Aorta (tissue), 5 donors: ENCODE measurements at places on chromosomes 3 and 15.

DNA sequence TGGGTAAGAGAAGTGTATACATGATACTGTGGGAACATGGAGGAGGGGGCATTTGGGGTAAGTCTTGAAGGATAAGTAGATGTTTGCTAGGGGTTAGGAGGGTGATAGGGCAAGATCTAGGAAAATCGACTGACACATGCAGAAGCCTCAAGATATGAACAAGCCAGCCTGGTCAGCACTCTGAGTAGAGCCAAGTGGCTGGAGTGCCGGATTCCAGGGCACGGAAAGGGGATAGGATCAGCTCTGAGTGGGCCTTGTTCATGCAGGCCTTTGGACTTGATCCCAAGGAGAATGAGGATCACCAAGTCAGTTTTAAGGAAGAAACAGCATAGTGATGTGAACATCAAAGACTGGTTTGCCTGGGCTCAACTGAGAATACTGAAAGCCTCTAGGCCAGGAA is 24.3 kb upstream of the MANF start:
- no peak for DNase-seq

GRCh38 chr3:98095882-98096281 is 8.9 kb downstream of the OR5AC2 start:
- DNase-seq: no peak

DNA sequence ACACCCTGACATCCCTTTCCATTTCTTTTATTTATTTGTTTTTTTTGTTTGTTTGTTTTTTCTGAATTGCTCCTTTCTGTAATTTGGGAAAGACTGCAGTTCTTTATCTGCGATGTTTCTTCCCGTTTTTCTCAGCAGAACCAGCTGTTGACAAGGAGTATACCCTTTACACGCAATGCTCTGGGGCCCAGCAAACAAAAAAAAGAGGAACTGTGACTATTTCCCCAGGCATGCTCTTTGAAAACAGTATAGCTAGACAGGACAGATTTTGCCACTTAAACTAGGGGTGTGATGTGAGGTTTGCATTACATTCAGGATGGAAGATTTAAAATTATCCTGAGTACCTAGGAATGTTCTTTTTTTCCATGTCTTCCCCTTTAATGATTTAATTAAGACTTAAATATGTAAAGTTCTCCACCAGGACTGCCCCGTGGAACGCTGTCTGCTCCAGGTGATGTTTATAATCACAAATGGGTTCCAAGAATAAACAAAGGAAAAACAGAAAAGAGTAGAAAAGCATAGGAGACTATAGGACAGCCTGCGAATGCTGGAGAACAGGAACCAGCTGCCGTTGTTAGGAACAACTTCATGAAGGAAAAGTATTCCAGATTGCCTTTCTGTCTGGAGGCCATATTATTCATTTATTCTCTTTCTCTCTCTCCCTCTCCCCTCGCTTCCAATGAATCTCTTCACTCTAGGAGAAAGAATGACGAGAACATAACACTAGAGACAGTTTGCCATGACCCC is 43.3 kb downstream of the TGFBR2 start:
- DNase-seq: no peak

DNA sequence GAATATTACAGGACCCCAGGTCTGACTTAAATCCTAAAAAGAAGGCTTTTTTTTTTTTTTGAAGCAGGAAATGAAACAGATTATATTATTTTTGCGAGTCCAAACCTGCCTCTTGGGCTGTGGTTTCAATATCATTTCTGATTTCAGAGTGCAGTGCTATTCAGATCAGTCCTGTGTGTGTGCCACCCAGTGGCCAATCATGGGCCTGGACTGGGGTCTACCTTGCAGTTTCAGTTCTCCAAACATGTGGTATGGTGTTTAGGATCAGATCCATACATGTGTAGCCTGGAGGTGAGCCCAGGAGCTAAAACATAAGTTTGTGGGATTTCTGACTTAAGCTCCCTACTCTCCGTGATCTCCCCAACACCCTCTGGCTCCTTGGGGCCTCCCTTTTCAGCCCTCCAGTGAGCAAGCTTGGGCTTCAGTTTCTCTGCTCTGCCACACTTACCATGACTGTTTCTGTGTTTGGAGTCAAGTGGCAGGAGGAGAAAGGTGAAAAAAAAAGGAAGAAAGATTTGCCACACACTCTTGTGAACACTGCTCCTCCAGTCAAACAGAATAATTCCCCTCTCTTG is 12.1 kb upstream of the THSD4 start:
- peak; percentile 50 for DNase-seq

DNA sequence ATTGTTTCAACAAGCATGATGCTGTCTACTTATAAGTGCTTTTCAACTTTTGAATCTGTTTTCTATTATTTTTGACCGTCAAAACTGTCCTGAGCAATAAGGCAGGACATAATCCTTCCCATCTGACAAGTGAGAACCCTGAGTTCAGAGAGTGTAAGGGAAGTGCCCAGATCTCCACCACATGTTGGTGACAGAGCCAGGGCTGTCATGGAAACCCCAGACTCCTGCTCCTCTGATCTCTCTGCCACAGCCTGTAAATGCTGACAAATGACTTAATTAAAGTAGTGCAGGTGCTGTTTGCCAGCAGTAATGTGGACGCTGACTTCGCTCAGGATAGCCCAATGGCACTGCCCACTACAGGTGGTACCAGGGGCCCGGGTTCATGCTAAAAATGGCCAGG is 40.3 kb downstream of the SPSB4 start:
- peak; percentile 17 for DNase-seq

DNA sequence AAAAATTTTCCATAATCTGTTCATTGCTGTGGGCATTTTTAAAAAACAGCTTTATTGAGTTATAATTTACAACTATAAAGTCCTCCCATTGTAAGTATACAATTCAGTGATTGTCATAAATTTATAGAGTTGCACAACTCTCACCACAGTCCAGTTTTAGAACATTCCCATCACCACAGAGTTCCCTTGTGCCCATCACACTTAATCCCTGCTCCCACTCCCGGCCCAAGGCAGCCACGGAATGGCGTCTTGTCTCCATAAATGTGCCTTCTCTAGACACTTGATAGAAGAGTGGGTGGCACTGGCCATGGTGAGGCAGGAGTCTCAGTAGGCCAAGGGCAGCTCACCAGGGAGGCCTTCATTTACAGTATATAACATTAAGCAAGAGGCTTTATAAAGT is 6.3 kb downstream of the TSEN2 start:
- no peak for DNase-seq

GRCh38 chr3:127113571-127113891 is 79.4 kb upstream of the PRR23E start:
- DNase-seq: no peak

DNA sequence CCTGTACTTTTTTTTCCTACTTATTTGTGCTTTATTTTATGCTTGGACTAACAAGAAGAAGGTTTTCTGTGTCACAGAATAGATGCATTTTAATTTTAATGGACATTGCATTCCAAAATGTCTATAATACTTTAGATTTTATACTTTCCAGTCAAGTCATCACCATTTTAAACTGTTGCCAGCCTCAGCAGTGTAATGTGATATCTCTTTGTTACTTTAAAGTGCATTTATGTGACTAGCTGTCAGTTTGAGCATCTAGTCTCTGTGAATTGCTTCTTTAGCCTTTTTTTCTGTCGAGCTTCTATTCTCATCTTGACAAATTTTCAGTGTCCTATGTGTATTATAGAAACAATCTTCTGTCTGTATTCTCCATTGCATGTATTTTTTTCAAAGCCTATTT is 511.4 kb upstream of the CBLB start:
- no peak for DNase-seq

GRCh38 chr3:111335512-111336303 is 206.3 kb upstream of the CD96 start:
- DNase-seq: no peak

- DNase-seq: peak; percentile 24
These were observed 5.9 kb downstream of the PRSS50 start for GRCh38 chr3:46711760-46712159.

DNA sequence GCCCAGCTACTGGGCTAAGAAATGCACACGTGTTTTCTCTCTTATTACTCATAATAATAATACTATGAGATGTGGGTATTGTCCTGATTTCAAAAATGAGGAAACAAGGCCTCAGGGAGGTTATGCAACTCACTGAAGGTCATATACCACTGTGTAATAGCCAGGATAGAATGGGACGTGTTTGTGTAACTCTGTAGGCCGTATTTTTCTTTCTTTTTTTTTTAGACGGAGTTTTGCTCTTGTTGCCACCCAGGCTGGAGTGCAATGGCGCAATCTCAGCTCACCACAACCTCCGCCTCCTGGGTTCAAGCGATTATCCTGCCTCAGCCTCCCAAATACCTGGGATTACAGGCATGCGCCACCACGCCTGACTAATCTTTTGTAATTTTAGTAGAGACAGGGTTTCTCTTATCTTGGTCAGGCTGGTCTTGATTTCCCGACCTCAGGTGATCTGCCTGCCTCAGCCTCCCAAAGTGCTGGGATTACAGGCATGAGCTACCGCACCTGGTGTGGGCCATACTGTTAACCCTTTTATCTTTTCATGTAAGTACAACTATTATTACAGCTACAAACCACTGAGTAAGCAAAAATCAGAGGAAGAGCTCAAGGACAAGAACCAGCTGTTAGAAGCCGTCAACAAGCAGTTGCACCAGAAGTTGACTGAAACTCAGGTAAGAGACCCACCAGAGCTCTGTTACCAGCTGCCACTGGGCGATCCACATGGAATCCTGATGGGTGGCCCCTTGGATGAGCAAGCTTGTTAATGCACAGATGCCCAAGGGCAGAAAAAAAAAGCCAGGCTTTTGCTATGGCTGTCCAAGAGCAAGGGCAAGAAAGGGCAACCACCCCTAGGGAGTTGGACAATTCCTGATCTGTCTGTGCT is 6.7 kb downstream of the KNSTRN start:
- DNase-seq: no peak

GRCh38 chr3:116614795-116615362 is 94.7 kb upstream of the TUSC7 start:
- no peak for DNase-seq
